ENCODE measurements at places on chromosomes 7 and 10. TPM values are rescaled to one million over a fixed set of nuclear protein-coding genes. Genes with fewer than 3 reads are reported as not detected.

IFIT1B gene
- total RNA-seq: not detected

KNDC1 gene
- under 0.01 TPM for total RNA-seq

PPP2R2D gene
- 33.9 TPM for total RNA-seq

CCDC7 gene
- 5.8 TPM for total RNA-seq

VWA2 gene
- total RNA-seq: not detected

FGFR2 gene
- 0.09 TPM for total RNA-seq

CLDN3 gene
- 0.09 TPM for total RNA-seq

TRA2A gene
- 44.9 TPM for total RNA-seq

SLC39A12 gene
- under 0.01 TPM for total RNA-seq

TMEM130 gene
- not detected for total RNA-seq

NME8 gene
- not detected for total RNA-seq

ADRA2A gene
- 0.18 TPM for total RNA-seq

SSC4D gene
- 0.47 TPM for total RNA-seq

KIF20B gene
- total RNA-seq: 8.6 TPM

UNC5B gene
- total RNA-seq: 23.7 TPM

RNLS gene
- total RNA-seq: 1.5 TPM

RTKN2 gene
- 0.09 TPM for total RNA-seq

CDK1 gene
- total RNA-seq: 40.9 TPM

DNAJC12 gene
- total RNA-seq: 0.45 TPM

H2BK1 gene
- not detected for total RNA-seq

PON3 gene
- total RNA-seq: 0.66 TPM

TRIM73 gene
- total RNA-seq: 0.75 TPM

GPR26 gene
- total RNA-seq: not detected

UPK3B gene
- 0.27 TPM for total RNA-seq

BMPER gene
- 8.8 TPM for total RNA-seq

CARD11 gene
- 46.0 TPM for total RNA-seq

OR13A1 gene
- not detected for total RNA-seq

EN2 gene
- total RNA-seq: 0.09 TPM

CALHM1 gene
- total RNA-seq: not detected

FAM25G gene
- not detected for total RNA-seq

FAM221A gene
- total RNA-seq: 5.0 TPM

PVRIG gene
- total RNA-seq: not detected

GPRIN2 gene
- total RNA-seq: not detected

ZNF746 gene
- 15.6 TPM for total RNA-seq

AMZ1 gene
- total RNA-seq: 0.19 TPM

ANXA8L1 gene
- not detected for total RNA-seq

FGFBP3 gene
- total RNA-seq: 0.09 TPM

DENND11 gene
- 40.8 TPM for total RNA-seq

CCL24 gene
- 0.28 TPM for total RNA-seq

PDK4 gene
- 4.2 TPM for total RNA-seq

CDHR3 gene
- total RNA-seq: 1.7 TPM

ADCY1 gene
- 0.54 TPM for total RNA-seq

PDCD11 gene
- total RNA-seq: 52.7 TPM

TBX20 gene
- 1.3 TPM for total RNA-seq

Measured in endothelial cell of coronary artery (primary cell).